Bronchial smooth muscle cell (primary cell): ENCODE measurements at places on chromosomes 4 and X. TPM values are rescaled to one million over a fixed set of nuclear protein-coding genes. Genes with fewer than 3 reads are reported as not detected.

STK26 gene
- total RNA-seq = 1.6 and 2.0 TPM in 2 replicates

NAP1L3 gene
- total RNA-seq = 3.5 and 3.9 TPM in 2 replicates

CD40LG gene
- total RNA-seq = not detected in 2 replicates

RHOXF1 gene
- not detected in 2 replicates for total RNA-seq

PDGFRA gene
- 529 and 975 TPM in 2 replicates for total RNA-seq

ADH4 gene
- total RNA-seq = not detected in 2 replicates

DLG3 gene
- 18.8 and 30.7 TPM in 2 replicates for total RNA-seq

ART3 gene
- total RNA-seq = 0.09 and 0.16 TPM in 2 replicates

DDX60 gene
- total RNA-seq = 15.1 and 21.5 TPM in 2 replicates

HSFX3 gene
- not detected in 2 replicates for total RNA-seq

LAMP2 gene
- total RNA-seq = 130 and 137 TPM in 2 replicates

RTL9 gene
- under 0.01 TPM in 2 replicates for total RNA-seq

SLC26A1 gene
- 0.43 and 0.47 TPM in 2 replicates for total RNA-seq
